ENCODE measurements at places on chromosomes 1 and 21.

GRCh38 chr1:99115231-99115630 is 110.6 kb upstream of the PLPPR5 start:
- no peak for DNase-seq

GRCh38 chr21:17784604-17785402 is 34.4 kb downstream of the C21orf91 start:
- peak; percentile 7 for DNase-seq

DNA sequence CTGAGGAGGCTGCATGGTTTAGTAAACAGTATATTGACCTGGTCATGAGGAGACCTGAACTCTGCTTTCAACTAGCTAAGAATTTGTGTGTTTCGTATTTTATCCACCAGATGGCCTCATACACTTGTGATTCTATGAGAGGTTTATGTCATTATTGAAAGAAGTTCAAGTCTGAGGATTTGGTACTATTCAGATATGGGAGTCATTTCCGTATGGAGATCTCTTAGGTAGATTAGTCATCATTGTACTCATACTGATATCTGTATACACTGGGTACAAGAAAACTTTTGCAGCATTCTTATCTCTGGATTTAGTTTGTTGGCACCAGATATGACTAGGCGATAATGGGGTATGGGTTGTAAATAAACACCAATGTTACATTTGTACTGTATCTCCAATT is 26.6 kb downstream of the ATF6 start:
- DNase-seq = peak; percentile 84

DNA sequence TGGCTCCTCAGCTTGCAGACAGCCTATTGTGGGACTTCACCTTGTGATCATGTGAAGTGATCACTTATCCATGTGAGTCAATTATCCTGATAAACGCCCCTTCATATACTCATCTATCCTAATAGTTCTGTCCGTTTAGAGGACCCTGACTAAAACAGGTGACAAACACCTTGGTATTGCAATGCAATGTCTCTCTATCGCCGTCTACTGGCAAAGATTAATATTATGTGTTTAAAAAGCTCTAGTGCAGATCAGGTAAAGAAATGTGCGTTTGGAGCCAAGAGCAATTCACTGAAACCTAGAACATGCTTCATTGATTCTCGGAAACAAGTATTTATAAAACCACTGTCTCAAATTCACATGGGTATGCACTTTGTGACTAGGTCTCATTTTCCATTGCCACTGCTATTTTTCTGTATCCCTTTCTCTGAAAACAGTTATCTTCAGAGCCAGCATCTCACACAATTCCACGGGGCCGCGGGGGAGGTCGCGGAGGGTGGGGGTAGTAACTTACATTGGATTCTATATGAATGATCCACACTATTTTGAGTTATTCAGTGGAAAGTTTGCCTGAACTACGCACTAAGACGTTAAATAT is 554.6 kb upstream of the NCAM2 start:
- DNase-seq = no peak

- no peak for DNase-seq
Measured at GRCh38 chr1:167922023-167922422, 8.1 kb upstream of the ADCY10 start.

DNA sequence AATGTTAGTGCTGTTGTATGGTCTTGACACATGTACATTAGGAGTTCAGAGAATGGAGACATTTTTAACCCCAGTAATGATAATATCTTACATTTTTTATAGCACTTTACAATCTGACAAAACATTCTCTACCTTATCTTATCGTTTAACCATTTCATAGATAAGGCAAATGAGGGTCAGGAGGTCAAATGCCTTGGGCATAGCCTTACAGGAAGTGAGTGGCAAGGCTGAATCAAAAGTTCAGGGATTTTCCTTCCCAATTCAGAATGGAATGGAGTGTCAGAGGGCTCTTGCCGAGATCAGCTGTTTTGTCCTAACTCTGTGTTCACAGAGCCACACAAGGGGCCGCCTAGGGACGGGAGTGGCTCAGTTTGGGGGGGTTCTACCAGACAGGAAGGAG is 57.6 kb upstream of the AK4 start:
- no peak for DNase-seq

DNA sequence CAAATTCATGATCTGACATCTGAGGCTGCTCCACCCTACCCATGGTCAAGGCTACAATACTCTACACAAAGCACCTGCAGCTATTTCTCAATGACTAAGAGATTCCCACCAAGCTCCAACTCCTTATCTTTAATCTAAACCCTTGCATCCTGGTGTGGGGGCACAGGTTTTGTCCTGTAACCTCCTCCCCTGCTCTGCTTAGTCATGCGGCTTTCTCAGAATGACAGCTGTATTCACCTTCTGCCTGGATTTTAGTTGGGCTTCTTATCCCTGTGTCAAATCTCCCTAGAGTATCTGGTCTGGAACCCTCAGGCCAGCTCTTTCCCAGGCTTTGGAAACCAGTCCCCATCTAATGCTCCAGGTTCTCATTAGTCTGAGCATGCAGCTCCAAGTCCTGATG is 159.0 kb downstream of the BARHL2 start:
- DNase-seq = no peak

- DNase-seq = peak; percentile 63
Measured at GRCh38 chr1:164735315-164736052, 176.5 kb downstream of the PBX1 start.

- no peak for DNase-seq
Measured at GRCh38 chr1:68429233-68429808, 20.4 kb downstream of the RPE65 start.

- peak; percentile 88 for DNase-seq
Measured at GRCh38 chr21:45820171-45821091, 161.1 kb upstream of the COL6A1 start.

DNA sequence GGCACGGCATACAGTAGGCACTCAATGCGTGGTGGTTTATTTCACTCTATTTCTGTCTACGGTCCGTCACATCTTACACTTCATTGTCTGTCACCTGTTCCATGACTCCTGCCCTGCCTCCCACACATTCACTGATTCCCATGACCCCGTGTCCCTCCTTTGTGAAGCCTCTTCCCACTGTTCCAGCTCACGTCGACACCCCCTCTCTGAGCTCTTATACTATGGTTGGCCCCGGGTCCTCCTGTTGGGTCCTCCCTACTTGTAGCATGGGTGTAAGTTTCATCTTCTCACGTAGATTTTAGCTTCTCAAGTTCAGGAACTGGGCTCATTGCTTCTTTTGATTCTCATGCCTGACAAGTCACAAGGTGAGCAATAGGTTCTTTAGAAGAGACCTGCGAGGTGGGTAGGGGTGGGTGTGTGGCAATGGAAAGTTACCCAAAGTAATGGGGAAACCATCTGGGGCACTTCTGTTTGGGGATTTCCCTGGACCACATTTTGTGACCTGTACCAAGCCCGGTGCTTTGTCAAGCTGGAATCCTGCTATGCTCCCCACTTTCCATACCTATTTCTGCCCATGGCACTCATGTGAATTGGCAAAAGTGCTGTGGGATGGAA is 22.1 kb upstream of the IL10 start:
- no peak for DNase-seq

GRCh38 chr1:115546846-115547245 is 94.9 kb upstream of the VANGL1 start:
- no peak for DNase-seq

- DNase-seq = no peak
Measured at GRCh38 chr1:2805801-2806430, 4.4 kb upstream of the TTC34 start.
